K562 (cell line): ENCODE measurements at places on chromosomes 13 and 19. TPM values are rescaled to one million over a fixed set of nuclear protein-coding genes. Genes with fewer than 3 reads are reported as not detected.

GRCh38 chr13:76762721-76763120 is 123.5 kb downstream of the KCTD12 start:
- DNase-seq, result no peak

DNA sequence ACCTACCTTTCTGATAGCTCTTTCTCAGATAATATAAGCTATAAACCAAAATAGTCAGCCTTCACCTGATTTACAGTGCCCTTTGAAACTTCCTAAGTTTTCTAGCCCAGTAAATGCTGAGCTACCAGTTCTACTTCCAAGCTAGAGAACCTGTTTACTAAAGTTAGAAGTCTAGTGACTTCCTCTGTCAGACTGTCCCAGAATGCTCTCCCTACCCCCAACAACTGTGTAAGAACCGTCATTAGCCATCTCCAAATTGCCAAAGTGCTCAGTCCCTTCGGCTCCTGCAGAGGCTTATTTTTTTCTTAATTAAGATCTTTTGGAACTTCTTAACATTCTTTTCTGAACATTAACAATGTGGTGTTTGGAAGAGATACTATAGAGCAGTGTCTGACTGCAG is 3.2 kb upstream of the ABCC4 start:
- no peak for DNase-seq

GRCh38 chr19:12669270-12670158 is 2.9 kb downstream of the WDR83 start:
- peak; percentile 58 for DNase-seq

- no peak for DNase-seq
Measured at GRCh38 chr13:75936791-75937190, 300.7 kb downstream of the LMO7 start.

DNA sequence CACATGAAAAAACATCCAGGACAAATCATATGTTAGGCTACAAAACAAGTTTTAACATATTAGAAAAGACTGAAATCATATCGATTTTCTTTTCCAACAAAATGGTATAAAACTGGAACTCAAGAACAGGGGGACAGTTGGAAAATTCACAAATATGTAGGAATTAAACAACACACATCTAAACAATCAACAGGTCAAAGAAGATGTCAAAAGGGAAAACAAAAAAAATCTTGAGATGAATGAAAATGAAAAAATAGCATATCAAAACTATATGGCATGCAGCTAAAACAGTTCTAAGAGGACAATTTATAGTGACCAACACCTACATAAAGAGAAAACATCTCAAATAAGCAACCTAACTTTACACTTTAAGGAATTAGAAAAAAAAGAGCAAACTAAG is 585.3 kb downstream of the UQCRFS1 start:
- no peak for DNase-seq

DNA sequence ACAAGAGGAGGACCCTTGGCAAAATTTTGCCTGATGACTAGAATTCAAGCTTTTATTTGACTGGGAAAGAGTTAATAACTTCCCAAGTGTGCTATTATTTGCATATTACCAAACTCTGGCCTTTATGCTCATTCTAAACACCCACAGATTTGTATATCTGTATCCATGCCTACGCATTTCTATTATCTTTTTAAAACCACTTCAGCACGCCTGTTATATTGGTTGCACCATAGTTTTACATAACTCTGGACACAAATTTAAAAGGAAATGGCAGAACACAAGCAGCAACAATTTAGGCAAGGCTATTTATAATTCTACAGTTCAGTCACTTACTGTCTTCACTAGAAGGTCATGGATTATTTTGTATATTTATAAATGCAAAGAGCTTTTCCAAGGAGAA is 3.7 kb upstream of the RASL11A start:
- no peak for DNase-seq

DNA sequence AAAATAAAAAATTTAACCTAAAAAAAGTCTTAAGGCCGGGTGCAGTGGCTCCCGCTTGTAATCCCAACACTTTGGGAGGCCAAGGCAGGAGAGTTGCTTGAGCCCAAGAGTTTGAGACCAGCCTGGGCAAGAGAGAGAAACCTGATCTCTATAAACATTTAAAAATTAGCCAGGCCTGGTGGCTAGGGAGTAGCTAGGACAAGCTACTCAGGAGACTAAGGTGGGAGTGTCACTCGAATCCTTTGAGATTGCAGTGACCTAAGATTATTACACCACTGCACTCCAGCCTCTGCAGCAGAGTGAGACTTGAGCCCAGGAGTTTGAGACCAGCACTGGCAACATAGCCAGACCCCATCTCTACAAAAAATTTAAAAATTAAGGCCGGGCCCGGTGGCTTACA is 1.1 kb downstream of the CCDC97 start:
- no peak for DNase-seq

- no peak for DNase-seq
Measured at GRCh38 chr13:98252931-98253470, 75.9 kb upstream of the RNF113B start.

DNA sequence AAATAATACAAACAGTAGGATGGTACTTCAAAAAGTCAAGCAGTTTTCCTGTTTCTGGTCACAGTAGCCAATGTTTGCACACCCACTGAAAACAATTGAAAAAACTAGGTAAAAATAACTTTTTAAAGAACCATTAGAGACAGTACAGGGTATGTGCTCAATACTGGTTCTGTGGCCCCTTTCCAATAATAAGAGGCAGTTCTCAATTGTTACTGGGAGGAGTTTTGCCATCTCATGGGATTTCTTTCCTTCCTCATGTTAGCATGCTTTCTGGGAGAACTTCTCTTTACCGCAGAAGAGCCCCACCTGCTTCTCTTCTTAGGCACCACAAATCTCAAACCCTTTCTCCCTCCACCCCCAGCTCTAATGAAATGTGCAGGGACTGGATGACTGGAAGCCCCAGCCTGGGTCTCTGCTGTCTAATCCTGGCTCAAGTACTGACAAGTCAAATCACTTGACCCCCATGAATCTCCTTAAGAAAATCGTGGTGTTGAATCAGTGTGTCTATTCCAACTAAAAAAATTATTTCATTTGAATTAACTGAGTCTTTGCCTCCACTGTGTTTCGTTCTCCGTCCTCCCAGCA is 14.6 kb downstream of the METTL21C start:
- no peak for DNase-seq

DNA sequence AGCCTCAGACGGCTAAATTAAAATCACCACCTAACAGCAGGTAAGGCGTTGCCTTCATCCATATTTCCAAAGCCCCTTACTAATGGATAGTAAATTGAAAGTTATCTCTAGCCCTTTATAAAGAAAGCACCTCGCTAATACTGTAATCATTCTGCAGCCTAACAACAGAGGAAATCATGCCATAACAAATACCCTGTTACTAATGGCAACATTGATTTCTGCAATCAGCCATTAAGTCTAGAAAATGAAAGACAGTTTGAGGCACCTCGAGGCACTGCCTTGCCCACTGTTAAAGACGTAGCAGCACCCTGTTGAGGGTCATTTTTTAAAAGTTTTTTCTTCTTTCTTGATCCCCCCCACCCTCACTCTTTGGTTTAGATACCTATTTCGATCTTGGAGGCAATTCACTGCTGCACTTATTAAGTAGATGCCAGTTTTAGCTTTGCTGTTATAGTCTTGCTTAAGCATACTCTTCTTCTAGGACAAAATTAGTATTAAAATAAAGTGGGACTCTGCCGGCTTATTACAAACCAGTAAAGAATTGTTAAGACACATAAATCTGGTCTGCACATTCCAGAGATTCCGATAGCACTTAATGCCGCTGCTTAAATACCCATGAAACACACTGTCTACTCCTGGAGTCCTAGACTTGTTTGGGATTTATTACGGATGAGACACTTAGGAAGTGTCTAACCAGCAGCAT is 74.8 kb downstream of the ZNF536 start:
- no peak for DNase-seq

DNA sequence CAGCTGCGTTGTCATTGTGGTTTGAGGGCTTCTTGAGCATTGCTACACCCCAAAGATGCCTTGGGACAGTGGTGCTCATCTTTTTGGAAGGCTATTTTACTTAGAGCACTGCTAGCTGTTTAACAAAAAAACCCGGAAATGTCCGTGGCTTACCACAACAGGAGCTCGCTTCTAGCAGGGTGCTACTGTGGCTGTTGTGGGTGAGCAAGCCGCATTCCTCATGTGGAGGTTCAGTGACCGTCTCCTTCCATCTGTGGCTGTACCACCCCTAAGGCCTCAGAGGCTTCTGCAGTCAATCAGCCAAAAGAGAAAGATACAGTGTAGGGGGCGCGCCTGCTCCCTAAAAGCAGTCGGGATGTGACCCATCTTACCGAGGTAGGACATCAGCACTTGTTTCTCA is 1004.2 kb downstream of the UQCRFS1 start:
- DNase-seq, result no peak

DNA sequence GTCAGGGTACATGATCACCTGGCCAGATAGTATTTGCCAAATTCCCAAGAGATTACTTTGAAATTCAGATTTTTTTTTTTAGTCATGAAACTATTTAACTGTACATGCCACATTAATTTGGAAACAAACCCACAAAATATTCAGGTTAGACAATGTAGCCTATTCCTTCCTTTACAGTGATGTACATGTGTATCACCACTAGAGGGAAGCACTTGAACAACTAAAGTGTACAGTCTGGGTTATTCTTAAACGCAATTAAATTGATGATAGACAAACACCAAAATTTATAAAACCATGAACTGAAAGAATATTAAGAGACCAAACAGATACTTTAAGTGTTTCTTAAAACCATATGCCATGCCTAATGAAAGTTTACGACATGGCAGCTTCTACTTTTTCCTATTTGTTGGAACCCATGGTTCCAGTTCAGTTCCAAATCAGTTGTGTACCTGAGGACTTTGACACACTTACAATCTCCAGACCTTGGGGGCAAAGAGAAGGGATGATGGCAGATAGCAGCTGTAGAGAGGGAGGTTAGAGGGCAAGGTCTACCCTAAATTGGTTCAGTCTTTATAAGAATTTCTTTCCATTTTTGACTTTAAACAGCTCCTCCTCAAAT is 52.8 kb downstream of the TNFSF13B start:
- peak; percentile 22 for DNase-seq

GRCh38 chr13:59531571-59532091 is 632.1 kb downstream of the DIAPH3 start:
- DNase-seq, result peak; percentile 8

DNA sequence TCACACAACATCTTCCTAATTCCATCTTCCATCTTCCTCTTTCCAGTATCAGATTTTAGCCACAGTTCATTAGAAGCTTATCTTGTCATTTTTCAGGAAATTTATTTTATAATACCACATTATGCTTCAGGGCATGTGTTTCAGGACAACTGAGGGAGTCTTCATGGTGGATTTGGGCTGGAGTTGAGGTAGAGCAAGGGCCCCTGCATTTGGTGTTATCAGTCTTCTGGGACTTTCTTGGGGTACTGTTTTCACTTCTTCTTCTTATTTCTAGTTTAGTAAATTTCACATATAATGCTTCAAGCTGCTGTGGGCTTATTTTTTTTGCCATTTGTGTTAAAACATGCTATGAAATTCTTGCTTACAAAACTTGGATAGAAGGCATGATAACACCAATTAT is 188.7 kb downstream of the LHFPL6 start:
- DNase-seq, result no peak

- DNase-seq, result no peak
Measured at GRCh38 chr13:50941146-50941545, 31.6 kb downstream of the RNASEH2B start.

DNA sequence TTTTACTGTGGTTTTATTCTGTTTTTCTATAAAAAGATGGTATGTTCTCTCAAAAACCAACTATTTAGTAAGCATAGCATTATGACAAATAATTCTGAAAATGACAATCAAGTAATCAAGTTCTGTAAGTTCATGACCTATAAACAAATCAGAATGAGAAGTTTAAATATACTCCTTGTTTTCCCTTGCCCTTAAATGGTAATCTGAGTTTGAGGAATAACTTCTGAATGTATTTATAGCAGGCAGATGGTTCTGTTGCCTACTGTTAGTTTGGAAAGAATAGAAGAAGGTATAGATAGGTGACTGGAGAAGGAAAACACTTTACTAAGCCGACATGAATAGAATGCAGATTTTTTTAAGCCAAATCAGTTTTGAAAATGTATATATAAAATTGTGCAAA is 63.9 kb downstream of the POSTN start:
- no peak for DNase-seq

DNA sequence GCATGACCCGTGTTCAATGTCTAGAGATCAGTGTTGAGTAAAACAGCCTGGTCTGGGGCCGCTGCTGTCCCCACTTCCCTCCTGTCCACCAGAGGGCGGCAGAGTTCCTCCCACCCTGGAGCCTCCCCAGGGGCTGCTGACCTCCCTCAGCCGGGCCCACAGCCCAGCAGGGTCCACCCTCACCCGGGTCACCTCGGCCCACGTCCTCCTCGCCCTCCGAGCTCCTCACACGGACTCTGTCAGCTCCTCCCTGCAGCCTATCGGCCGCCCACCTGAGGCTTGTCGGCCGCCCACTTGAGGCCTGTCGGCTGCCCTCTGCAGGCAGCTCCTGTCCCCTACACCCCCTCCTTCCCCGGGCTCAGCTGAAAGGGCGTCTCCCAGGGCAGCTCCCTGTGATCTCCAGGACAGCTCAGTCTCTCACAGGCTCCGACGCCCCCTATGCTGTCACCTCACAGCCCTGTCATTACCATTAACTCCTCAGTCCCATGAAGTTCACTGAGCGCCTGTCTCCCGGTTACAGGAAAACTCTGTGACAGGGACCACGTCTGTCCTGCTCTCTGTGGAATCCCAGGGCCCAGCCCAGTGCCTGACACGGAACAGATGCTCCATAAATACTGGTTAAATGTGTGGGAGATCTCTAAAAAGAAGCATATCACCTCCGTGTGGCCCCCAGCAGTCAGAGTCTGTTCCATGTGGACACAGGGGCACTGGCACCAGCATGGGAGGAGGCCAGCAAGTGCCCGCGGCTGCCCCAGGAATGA is 1.5 kb upstream of the CEACAM5 start:
- DNase-seq, result peak; percentile 94

DNA sequence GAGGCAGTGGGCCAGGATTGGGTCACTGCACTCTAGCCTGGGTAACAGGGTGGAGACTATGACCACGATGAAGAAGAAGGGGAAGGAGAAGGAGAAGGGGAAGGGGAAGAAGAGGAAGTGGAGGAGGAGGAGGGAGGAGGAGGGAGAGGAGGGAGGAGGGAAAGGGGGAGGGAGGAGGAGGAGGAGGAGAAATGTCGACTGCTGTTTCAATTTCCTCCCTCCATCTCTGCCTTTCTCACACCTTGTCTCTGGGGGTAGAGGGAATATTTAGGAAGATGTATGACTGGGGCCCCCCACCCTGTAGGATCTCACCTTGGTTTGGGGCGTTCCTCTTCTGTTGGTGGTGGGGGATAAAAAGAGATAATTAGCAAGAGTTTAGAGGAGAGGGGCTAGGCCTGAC is 3.8 kb downstream of the TNNT1 start:
- no peak for DNase-seq

- no peak for DNase-seq
Measured at GRCh38 chr13:65677906-65678305, 1552.2 kb downstream of the PCDH9 start.

The FXYD5 gene
- total RNA-seq, result 250 and 256 TPM in 2 replicates

The ACP7 gene
- not detected in 2 replicates for total RNA-seq

The PSMC4 gene
- 146 and 150 TPM in 2 replicates for total RNA-seq

The NDUFS7 gene
- total RNA-seq, result 266 and 293 TPM in 2 replicates

The ATP12A gene
- not detected in 2 replicates for total RNA-seq

The INSL3 gene
- total RNA-seq, result not detected in 2 replicates

The TOMM40 gene
- total RNA-seq, result 290 and 296 TPM in 2 replicates

The PRRG2 gene
- 1.1 TPM in 2 replicates for total RNA-seq

The LIM2 gene
- not detected in 2 replicates for total RNA-seq

The S1PR4 gene
- total RNA-seq, result 0.18 and 0.27 TPM in 2 replicates

The KANK3 gene
- 0.22 and 0.40 TPM in 2 replicates for total RNA-seq

The AMH gene
- total RNA-seq, result 22.2 and 27.4 TPM in 2 replicates

The ZNF154 gene
- total RNA-seq, result 0.07 TPM in 2 replicates
